MG63 (cell line): ENCODE measurements at places on chromosomes 7 and 10. TPM values are rescaled to one million over a fixed set of nuclear protein-coding genes. Genes with fewer than 3 reads are reported as not detected.

DNA sequence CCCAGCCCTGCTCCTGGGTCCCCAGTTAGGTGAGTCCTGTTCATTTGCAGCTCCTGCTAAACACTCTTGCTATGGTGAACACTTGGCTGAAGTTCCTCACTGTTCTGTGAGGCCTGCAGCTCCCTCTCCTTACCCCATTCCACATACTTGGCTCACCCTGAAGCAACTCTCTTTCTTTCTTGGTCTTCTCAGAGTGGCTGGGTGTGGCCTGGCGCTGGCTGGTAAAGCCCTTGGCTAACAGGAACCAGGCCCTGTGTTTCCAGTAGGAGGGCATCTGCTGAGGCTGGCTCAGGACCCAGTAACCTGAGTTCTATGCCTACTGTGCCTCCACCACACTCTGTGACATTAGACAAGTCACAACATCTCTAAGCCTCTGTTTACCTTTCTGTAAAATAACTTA lies 53.1 kb upstream of the COL13A1 start:
- DNase-seq, result peak; percentile 56

GRCh38 chr7:136925556-136925955 lies 57.1 kb downstream of the CHRM2 start:
- no peak for DNase-seq

DNA sequence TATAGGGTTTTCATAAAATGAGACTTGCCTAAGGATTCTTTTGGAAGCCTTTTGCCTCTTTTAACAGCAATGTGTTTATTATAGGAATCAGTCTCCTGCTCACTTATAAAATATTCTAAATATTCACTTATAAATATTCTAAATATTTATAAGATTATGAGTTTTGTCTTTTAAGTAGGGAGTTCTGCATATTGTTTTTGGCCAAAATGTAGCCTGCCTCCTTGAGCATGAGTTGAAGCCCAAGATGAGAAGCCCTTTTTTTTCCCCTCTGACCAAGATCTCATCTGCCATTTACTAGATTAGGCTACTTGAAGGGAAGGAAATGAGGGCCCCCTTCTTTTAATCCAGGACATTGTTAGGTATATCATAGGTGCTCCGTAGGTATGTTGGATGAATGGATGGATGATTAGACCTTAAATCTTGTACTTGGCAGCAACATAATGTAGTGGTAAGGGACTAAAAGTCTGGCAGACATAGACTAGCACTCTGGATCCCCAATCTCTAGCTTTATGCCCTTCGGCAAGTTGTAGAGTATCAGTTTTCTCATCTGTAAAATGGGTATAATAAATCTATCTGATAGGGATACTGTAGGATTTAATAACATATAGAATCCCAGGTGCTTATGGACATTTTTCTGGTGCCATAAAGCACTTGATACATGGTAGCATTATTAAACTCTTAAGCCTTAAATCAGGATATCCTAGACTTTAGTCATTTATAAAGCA lies 59.1 kb downstream of the ARID5B start:
- DNase-seq, result no peak

GRCh38 chr10:110939419-110939818 lies 20.0 kb downstream of the SHOC2 start:
- DNase-seq, result no peak

- DNase-seq, result peak; percentile 19
Measured at GRCh38 chr7:100483722-100484672, at the start of gene NYAP1. Gene NYAP1, plus strand, starts transcription at chr7:100483927. Its CDS starts 1,385 bp downstream, at chr7:100485312.

DNA sequence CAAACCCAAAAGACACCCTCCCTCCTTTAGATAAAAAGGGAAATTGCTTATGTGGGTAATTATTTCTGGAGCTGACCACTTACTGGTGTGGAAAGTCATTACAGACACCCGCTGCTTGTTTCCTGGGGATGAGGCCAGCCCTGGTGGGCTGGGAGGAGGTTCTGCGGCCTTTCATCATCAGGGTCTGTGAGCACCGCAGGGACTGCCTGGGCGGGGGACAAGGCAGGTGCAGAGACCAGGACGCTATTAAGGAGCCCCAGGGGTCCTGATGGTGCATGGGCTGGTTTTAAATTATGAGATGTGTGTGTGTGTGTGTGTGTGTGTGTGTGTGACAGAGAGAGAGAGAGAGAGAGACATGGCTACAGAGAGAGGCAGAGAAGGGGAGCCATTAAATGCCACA lies 171.2 kb downstream of the DNAJB6 start:
- DNase-seq, result no peak

- no peak for DNase-seq
Measured at GRCh38 chr10:14384915-14385314, 54.2 kb upstream of the FRMD4A start.

GRCh38 chr7:97015756-97016380 lies 8.8 kb downstream of the DLX5 start:
- DNase-seq, result no peak

DNA sequence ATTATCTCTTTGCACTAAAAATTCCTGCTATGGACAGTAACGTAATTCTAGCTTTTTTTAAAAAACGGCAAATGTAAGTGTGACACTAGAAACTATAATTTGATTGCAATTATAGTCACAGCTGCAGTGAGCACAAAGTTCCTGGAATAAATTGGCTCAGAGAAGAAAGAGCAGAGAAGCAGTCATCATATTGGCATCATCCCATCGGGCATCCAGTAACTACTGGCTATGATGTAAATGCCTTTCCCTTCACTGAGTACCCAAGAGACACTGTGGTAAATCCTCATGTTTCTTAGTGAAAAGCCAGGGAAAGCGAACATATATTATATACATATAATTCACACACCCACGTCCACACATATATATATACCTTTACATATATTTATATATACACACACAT lies 43.6 kb downstream of the PIP4K2A start:
- peak; percentile 55 for DNase-seq

GRCh38 chr7:30598121-30598876 lies 3.6 kb downstream of the GARS1 start:
- no peak for DNase-seq

DNA sequence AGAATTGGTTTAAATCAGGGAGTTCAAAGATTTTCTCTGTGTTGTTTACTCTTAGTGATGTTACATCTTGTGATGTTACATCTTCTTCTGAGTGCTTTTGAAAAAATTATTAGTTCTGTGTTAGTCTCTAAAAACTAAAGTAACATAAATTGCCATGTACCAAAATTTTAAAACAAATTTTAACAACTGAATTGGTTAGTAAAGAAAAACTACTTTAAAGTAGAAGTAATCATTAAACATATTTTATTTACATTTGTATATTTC lies 5.2 kb upstream of the IGF2BP3 start:
- DNase-seq, result no peak

DNA sequence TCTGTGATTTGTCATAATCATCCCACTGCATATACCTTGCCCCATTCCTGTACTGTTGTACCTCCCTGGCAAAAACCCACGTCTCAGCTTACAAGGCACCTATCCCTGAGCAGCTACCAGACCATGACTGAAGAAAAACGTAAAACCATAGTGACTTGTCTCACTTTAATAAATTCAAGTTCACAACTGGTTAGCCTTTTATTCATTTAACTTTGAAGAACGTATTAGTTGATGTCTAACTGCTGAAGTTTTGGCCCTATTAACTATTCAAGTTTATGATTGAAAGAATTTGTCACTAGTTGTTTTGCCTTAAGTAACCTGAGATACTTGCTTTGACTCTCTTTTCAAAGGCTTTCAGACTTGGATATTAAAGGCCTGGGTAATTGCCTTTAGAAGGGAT lies 59.7 kb downstream of the GALNT11 start:
- DNase-seq, result no peak

- no peak for DNase-seq
Measured at GRCh38 chr7:6193709-6194108, 78.7 kb downstream of the CYTH3 start.

- DNase-seq, result no peak
Measured at GRCh38 chr7:272631-273030, 17.3 kb upstream of the FOXL3 start.

DNA sequence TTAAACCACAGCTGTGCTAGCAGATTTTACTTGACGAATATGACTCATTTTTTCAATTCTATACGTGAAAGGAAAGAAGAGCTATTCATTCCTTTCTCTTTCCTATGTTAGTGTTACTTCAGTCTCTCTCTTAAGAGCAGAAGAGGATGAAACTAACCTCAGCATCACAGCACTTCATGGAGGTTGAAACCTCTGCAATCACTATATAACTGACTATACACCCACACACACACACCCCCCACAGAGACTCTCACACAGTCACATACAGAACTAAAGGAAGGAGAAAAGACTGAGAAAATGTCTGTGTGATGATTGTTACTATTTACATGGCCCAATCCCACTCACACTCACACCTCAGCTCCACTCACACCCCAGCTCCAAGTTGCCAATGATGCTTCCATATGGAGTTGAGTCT lies 104.2 kb downstream of the KIF20B start:
- no peak for DNase-seq

- DNase-seq, result no peak
Measured at GRCh38 chr7:134037991-134038390, 89.1 kb upstream of the LRGUK start.

- no peak for DNase-seq
Measured at GRCh38 chr10:27746397-27747095, 927 bp upstream of the MKX start.

- no peak for DNase-seq
Measured at GRCh38 chr7:152424348-152425108, 11.3 kb downstream of the KMT2C start.

DNA sequence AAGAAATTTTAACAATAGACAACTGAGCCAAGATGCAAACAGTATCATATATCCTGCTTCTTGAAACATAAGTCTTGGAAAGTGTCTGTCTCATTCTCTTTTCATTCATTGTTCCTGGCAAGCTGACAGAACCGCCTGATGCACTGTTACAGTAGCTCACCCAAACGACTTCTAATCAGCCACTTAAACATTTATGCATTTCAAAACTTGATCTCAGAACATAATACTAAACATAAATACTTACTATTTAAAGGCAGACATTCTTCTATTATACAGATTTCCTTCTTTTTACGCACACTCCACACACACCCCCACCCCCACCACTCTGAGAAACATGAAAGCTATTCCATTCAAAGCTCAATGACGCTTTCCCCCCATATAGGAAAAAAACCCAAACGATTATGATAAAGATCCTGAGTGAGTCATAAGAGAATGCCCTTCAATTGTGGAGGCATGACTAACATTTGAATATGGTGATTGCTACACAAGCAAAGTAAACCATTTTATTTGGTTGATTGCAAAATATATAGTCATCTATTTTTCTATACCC lies 30.5 kb downstream of the SHTN1 start:
- peak; percentile 60 for DNase-seq

Gene JAKMIP3
- total RNA-seq, result 0.07 and 0.99 TPM in 2 replicates

Gene CACNB2
- total RNA-seq, result not detected in 2 replicates

Gene CYP3A4
- total RNA-seq, result not detected in 2 replicates

Gene GTPBP10
- total RNA-seq, result 8.3 and 18.1 TPM in 2 replicates

Gene TMEM236
- not detected in 2 replicates for total RNA-seq

Gene ADAM8
- total RNA-seq, result 0.52 and 1.5 TPM in 2 replicates
